ENCODE measurements at places on chromosomes 3 and 15.

DNA sequence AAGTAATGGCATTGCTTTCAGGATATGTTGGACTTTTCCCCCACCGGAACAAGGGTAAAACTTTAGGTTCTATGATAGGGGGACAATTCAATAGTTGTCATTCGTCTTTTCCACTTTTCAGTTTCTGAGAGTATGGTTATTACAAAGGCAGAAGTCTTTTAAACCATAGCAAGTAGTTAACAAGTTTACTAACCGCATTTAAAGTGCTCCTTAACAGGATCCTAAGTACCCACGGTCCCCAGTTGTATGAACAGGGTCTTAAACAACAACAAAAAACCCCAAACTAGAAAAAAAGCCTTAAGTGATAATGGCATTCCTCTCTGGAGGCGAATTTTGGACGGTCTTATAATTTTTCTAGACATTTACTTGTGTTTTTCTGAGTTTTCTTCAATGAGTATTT lies 831 bp downstream of the IFT57 start:
- no peak for DNase-seq

DNA sequence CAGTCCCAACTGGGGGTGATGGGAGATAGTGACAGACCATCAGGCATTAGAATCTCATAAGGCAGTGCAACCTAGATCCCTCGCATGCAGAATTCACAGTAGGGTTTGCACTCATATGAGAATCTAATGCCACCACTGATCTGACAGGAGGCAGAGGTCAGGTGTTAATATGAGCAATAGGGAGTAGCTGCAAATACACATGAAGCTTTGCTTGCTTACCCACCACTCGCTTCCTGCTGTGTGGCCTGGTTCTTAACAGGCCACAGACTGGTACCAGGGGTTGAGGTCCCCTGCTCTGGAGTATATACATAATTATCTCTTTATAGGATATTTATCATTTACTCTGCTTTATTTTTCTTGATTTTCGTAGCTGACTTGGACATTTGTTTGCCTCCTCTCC lies 36.0 kb upstream of the ZMAT3 start:
- DNase-seq = no peak

DNA sequence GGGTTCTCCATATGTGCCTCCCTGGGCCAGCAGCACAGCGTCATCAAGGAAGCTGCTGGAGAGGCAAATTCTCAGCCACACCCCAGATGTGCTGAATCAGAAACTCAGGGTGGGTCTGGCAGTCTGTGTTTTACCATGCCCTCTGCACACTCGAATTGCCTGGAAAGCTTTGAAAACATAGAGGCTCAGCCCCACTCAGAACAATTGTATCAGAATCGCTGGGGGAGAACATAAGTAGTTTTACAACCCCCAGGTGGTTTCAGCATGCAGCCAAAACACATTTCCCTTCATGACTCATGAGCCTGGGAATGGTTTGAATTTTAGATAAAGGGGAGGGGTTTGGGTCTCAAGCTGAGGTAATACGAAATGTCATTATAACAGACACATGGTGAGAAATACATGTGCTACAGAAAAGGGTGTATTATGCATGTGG lies 9.6 kb downstream of the TGM4 start:
- DNase-seq = peak; percentile 80

DNA sequence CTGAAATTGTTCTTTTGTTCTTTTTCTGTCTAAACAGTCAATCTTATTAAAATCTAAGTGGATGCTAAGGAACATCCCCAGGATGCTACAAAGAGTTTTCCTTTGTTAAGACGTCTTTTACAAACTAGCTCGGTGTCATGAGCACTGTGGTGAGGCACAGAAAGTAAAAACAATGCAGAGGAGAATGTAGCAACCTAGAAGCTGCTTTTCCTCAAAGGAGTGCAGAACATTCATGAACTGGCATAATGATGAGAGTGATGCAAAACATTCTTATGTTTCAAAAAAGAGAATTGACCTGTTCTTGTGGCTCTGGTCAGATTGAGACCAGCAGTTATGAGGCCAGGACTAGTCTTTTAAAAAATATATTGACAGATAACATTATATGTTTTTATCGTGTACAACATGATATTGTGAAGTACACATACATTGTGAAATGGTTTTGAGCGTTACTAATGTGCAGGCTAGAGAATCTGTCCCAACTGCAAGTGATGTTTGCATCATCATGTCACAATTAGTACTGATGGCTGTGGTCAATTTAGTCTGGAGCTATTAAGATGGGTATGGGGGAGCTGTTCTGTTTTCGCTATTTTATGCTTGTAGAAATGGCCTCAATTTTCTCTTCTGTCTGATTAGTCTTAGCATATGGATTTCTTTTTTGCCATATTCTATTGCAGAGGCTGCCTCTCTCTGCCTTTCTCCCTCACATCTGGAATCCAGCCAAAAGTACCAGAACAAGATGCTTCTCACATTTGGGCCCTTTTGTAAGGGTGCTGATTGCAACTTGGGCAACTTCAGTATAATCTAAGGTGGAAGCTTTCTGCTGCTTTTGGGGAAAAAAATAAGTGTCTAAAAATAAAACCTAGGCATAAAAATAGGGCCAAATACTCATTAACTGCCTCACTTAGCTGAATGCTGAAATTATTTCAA lies 50.2 kb downstream of the HHLA2 start:
- no peak for DNase-seq

GRCh38 chr15:60392986-60393790 lies 4.6 kb downstream of the ANXA2 start:
- DNase-seq = peak; percentile 78

- no peak for DNase-seq
Measured at GRCh38 chr3:89682556-89682955, 575.1 kb downstream of the EPHA3 start.

GRCh38 chr3:26145769-26146168 lies 355.9 kb downstream of the OXSM start:
- no peak for DNase-seq

GRCh38 chr3:172536993-172537419 lies 13.8 kb upstream of the TNFSF10 start:
- DNase-seq = no peak
